CD8-positive, alpha-beta memory T cell (primary cell): ENCODE measurements at places on chromosomes 6 and 20. TPM values are rescaled to one million over a fixed set of nuclear protein-coding genes. Genes with fewer than 3 reads are reported as not detected.

Gene R3HDML
- total RNA-seq, result not detected

Gene GSTA3
- not detected for total RNA-seq

Gene HTR1E
- not detected for total RNA-seq

Gene FNDC11
- 0.26 TPM for total RNA-seq

Gene PI16
- total RNA-seq, result 0.20 TPM

Gene HLA-DOA
- 6.7 TPM for total RNA-seq
